ENCODE measurements at places on chromosomes 6 and 20. TPM values are rescaled to one million over a fixed set of nuclear protein-coding genes. Genes with fewer than 3 reads are reported as not detected.
A peak's percentile ranks its signal among the peaks of the same experiment; 100 is the strongest.

Gene C6orf15
- polyA plus RNA-seq = not detected

Gene BPI
- 1.5 TPM for polyA plus RNA-seq

Gene IMPG1
- 0.69 TPM for polyA plus RNA-seq

DNA sequence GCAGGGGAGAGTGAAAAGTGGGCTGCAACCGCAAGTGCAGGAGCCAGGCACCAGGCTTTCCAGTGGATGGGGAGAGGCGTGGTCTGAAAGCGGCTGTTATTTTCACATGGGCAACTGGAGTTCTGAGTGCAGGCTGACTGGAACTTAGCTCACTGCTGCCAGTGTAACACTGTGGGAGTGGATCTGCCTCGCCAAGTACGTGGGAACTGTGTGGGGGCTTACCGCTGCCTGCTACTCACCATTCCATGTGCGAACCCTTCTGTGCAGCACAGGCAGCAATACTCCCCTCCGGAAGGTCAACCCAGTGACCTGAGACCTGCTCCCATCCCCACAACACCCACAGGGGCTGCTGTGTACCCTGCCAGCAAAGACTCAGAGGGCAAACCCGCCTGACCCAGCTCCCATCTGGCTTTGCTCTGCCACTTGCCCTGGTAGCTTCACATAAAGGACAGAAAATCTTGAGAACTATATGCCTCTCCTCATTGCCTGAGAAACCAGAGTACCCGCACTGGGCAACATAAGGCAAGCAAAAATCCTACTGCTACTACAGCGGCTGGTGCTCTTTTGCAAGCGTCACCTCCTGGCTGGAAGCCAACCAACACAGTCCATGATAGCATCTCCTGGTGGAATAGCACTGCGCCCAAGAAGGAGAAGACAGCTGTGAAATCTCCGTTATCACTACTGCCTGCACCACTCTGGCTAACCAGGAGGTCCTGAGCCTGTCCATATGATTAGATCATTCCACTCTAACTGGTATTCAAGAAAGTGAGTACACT is 54.4 kb upstream of the SIRPG start:
- H3K36me3 ChIP-seq = no peaks in the 10 kb centered on the region
- H3K4me1 ChIP-seq = no peaks in the 10 kb centered on the region
- no peak overlapping the region for H3K27ac ChIP-seq
- peak; percentile 4 for DNase-seq
- H3K27me3 ChIP-seq = no peaks in the 10 kb centered on the region

GRCh38 chr20:2101057-2101864 is at the start of gene STK35:
Gene STK35 (plus strand): TSS chr20:2101827. CDS start chr20:2101882, 55 bp downstream.
- peaks cover 21% of the 10 kb centered on the region for H3K4me1 ChIP-seq
- peak within 1 kb of the TSS; percentile 73 for H3K4me3 ChIP-seq
- no peaks in the 10 kb centered on the region for H3K36me3 ChIP-seq
- no peaks in the 10 kb centered on the region for H3K27me3 ChIP-seq
- H3K27ac ChIP-seq = peak within 1 kb of the TSS; percentile 99

Gene REM1
- 2.0 TPM for polyA plus RNA-seq

GRCh38 chr20:11260611-11261010 is 586.8 kb upstream of the JAG1 start:
- no peaks in the 10 kb centered on the region for H3K36me3 ChIP-seq
- no peaks in the 10 kb centered on the region for H3K27me3 ChIP-seq
- no peak for DNase-seq
- no peak overlapping the region for H3K27ac ChIP-seq

- no peak overlapping the region for H3K4me3 ChIP-seq
- H3K27me3 ChIP-seq = no peaks in the 10 kb centered on the region
- DNase-seq = no peak
- no peak overlapping the region for H3K27ac ChIP-seq
Observed at GRCh38 chr20:59055302-59055701, 12.7 kb upstream of the PRELID3B start.

Gene POU5F1
- 7.9 TPM for polyA plus RNA-seq

Gene GNAS
- 867 TPM for polyA plus RNA-seq

Gene HSD17B8
- 83.0 TPM for polyA plus RNA-seq

Gene CDK19
- polyA plus RNA-seq = 4.9 TPM

Gene RBM39
- 148 TPM for polyA plus RNA-seq

- no peak overlapping the region for H3K4me3 ChIP-seq
- no peaks in the 10 kb centered on the region for H3K27me3 ChIP-seq
- H3K36me3 ChIP-seq = no peaks in the 10 kb centered on the region
- no peaks in the 10 kb centered on the region for H3K4me1 ChIP-seq
Observed at GRCh38 chr6:18962361-18962905, 575.3 kb downstream of the RNF144B start.

DNA sequence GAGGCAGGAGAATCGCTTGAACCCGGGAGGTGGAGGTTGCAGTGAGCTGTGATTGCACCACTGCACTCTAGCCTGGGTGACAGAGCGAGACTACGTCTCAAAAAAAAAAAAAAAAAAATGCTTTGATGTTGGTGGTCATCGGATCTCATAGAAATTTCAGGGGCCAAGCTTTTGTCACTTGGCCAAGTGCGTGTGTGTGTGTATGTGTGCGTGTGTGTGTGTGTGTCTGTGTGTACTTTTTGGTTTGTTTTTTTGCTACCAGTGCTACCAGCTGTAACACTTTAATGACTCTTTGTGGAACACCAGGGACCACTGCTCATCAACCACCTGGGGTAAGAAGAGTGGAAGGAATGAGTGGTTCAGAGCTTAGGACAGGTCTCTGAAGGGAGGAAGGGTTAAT is 49.7 kb downstream of the TRAF3IP2 start:
- no peak overlapping the region for H3K27ac ChIP-seq
- H3K4me1 ChIP-seq = peaks cover 22% of the 10 kb centered on the region
- no peaks in the 10 kb centered on the region for H3K27me3 ChIP-seq

Gene PSMB9
- 52.8 TPM for polyA plus RNA-seq

GRCh38 chr6:11804135-11804534 is 25.5 kb upstream of the ADTRP start:
- H3K27me3 ChIP-seq = no peaks in the 10 kb centered on the region
- no peaks in the 10 kb centered on the region for H3K36me3 ChIP-seq
- no peak overlapping the region for H3K27ac ChIP-seq
- no peak overlapping the region for H3K4me3 ChIP-seq
- no peak for DNase-seq

Gene KHDRBS2
- polyA plus RNA-seq = not detected

DNA sequence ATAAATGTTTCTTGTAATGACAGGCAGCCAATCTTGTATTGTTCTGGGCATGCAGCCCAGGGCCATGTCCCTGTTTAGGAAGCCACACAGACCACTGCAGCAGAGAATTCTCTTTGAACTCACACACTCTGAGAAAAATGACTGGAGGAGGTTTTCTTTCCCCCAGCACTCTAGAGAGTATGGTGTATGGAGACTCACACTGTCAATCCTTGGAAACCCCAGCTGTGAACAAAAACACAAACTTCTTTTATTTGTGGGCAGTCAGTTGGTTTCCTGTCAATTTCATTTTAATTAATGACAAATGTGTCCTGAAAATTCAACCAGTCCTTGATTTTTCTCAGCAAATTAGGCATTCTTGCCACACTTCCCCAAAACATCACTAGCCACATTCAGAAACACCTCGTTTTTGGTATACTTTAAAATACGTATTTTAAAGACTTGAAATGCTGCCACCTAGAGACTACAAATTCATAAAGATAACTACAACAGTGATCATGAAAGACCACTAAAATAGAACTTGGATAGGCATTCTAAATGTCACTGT is 52.9 kb upstream of the UFL1 start:
- DNase-seq = no peak
- no peaks in the 10 kb centered on the region for H3K4me1 ChIP-seq
- no peak overlapping the region for H3K27ac ChIP-seq
- H3K36me3 ChIP-seq = no peaks in the 10 kb centered on the region
- no peak overlapping the region for H3K4me3 ChIP-seq

DNA sequence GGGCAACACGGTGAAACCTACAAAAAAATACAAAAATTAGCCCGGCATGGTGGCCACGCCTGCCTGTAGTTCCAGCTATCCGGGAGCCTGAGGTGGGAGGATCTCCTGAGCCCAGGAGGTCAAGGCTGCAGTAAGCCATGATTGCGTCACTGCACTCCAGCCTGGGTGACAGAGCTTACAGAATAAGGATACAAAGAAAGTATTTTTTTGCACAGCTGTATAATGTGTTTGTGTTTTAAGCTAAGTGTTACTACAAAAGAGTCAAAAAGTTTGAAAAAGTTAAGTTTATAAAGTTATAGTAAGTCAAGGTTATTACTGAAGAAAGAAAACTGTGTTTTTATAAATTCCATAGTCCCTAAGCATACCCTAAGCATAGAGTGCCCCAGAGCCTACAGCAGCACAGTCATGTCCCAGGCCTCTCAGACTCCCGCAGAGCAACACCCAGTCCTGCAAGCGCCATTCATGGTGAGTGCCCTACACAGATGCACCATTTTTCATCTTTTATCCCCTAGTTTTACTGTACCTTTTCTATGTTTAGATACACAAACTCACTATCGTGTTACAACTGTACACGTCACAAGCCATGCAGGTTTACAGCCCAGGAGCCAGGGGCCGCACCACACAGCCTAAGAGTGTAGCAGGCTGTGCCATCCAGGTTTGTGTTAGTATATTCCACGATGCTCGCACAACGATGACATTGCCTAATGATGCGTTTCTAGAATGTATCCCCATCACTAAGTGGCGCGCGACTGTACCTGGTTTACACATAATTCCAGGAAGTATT is 22.4 kb downstream of the TAF4 start:
- peak; percentile 62 for DNase-seq
- no peaks in the 10 kb centered on the region for H3K36me3 ChIP-seq
- no peaks in the 10 kb centered on the region for H3K4me1 ChIP-seq
- no peak overlapping the region for H3K4me3 ChIP-seq

DNA sequence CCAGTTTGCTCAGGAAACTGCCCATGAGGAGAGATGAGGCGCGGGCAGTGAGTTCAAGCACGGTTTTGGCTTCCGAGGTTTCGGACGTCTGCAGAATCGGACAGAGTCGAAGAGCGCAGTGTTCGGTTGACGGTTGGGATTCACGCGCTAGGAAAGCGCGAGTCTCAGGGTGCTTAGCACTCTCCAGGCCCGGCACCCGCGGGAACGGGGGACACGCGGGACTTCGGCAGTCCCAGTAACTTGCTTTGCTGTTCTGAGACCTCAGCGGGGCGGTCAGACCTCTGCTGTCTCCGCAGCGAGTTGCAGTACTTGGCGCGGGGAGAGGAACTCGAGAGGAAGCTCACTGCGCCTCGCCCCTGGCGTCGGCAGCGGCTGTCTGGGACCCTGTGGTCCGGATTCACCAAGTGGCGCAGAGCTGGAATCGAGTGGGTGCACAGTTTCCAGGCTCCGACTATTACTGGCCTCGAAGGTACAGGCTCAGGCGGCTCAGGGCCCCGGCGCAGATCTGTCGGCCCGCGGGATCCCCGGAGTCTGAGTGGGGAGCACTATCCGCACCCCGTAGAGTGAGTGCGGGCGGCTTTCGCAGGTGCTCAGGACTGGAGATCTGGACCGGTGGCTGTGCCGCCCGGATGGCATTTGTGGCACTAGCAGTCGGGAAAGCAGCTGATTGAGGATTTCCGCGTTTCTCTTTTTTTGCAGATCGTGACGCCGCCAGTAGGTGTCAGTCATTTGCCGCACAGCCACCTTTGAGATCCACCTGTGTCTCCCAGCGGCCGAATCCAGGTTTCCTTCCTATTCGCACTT is at the start of gene POM121L2:
TSS of gene POM121L2 (minus strand) at position 128 of the 804 bp plus-strand sequence. CDS start at position 25, 103 bp downstream.
- H3K4me3 ChIP-seq = peak within 1 kb of the TSS; percentile 46
- H3K27ac ChIP-seq = no peak within 1 kb of the TSS
- H3K4me1 ChIP-seq = peaks cover 8% of the 10 kb centered on the region
- H3K27me3 ChIP-seq = peaks cover 38% of the 10 kb centered on the region
- peak; percentile 88 for DNase-seq

DNA sequence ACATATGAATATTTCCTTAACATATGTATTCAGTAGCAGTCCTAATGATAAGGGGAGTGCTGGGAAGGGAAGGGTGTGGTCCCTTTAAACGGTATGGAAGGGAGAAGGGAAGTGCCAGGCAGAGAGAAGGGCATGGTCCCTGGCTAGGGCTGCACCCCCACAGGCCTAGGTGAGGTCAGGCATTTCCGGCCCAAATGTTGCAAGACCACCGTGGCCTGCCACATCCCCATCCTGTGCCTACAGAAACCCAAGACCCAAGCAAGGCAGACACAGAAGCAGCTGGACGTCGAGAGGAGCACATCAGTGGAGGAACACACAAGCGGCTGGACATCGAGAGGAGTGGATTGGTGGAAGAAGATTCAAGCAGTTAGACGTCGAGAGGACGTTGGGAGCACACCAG is 5.9 kb downstream of the RRAGD start:
- no peaks in the 10 kb centered on the region for H3K27me3 ChIP-seq
- H3K4me3 ChIP-seq = no peak overlapping the region
- peak overlapping the region; percentile 1 for H3K27ac ChIP-seq
- no peaks in the 10 kb centered on the region for H3K36me3 ChIP-seq

Gene NDUFAF4
- polyA plus RNA-seq = 81.5 TPM

DNA sequence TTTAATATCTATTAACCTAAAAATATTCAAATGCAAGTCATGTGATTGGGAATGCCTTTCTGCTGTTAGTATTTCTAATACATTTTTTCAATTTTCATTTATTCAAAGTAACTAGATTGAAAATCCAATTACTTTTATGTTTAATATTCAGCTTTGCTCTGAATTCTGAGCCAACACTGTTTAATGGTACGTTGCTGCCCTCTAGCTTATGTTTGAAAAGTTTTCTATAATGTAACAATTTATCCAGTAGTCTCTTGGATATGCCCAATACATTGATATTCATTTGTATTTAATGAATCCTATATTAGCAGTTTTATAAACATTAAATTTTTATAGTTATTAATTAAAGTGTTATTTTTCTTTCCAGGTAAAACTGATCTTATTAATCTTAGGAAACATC is 47.4 kb downstream of the LGSN start:
- no peak overlapping the region for H3K27ac ChIP-seq
- no peaks in the 10 kb centered on the region for H3K27me3 ChIP-seq
- H3K4me1 ChIP-seq = no peaks in the 10 kb centered on the region
- no peaks in the 10 kb centered on the region for H3K36me3 ChIP-seq
